ENCODE measurements at places on chromosomes 12 and 14. TPM values are rescaled to one million over a fixed set of nuclear protein-coding genes. Genes with fewer than 3 reads are reported as not detected.

GRCh38 chr12:47978598-47978873 lies 15.1 kb downstream of the TMEM106C start:
- DNase-seq: no peak

FAM90A1 gene
- 0.20 TPM for total RNA-seq

FGF6 gene
- not detected for total RNA-seq

DNA sequence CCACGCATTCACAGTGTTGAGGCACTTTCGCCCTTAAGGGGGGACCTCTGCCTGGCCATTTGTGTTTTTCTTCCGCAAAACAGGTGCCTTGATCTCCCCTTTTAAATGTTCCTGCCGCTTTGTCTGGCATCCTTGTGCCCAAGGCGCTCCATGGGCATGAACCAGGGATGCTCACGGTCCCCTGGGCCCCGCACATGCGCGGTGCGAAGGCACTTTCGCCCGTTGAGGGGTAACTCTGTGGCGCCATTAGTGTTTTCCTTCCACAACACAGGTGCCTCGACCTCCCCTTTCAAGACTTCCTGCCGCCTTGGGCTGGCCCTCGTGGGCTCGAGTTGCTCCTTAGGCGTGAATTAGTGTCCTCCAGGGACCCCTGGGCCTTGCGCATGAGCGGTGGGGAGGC lies 335.5 kb downstream of the ALG10 start:
- DNase-seq: no peak

DNA sequence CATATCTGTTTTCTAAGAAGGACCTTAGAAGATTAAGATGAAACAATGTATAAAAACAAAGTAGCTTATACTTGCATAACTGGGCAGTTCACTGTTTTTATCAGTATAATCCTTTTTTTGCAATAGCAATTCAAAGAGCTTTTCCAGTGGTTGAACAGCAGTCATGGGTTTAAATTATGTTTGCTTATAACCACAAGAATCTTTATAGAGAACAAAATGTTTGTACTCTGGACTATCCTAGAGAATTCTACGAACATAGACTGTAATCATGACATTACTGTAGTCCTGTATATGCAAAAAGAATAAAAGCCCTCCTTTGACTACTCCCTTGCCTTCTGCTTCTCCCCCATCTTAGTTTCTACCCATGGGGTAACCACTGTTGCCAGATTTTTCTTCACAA lies 5.7 kb downstream of the FAM177A1 start:
- no peak for DNase-seq

CYP46A1 gene
- total RNA-seq: 1.7 TPM

TCL1A gene
- total RNA-seq: not detected

CCDC85C gene
- total RNA-seq: 28.4 TPM

PRPH gene
- total RNA-seq: 1.8 TPM

DNA sequence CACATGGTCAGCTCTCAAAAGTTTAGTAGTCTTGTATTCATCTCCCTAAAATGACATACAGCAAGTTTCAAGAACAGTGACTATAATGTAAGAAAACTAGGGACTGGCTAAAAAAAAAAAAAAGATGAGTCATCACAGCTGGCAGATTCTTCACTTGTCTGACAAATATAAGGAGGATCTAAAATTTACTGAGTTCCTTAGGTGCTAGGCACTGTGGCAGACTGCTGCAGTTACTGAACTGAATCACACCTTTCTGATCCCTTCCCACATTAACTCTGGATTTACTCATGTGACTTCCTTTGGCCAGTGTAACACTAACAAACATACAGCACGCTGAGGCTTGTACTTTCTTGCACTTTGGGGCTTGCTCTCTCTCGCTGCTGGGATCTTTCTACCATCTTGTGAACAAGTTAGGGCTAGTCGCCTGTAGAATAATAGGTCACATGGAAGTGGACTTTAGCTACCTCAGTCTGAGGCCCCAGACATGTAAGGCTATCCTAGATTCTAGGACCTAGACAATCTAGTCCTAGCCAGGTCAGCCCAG lies 32.1 kb downstream of the BAZ1A start:
- DNase-seq: no peak

- DNase-seq: no peak
These were observed 18.6 kb downstream of the MYRFL start for GRCh38 chr12:69843608-69844007.

- no peak for DNase-seq
These were observed 512 bp downstream of the ACTR10 start for GRCh38 chr14:58200480-58200841.

VRTN gene
- not detected for total RNA-seq

- no peak for DNase-seq
These were observed 83.5 kb downstream of the PTPRR start for GRCh38 chr12:70837026-70837425.

MGAT4C gene
- 0.03 TPM for total RNA-seq

- DNase-seq: no peak
These were observed 741.8 kb downstream of the TMEM121 start for GRCh38 chr14:106268013-106268727.

- DNase-seq: no peak
These were observed 10.7 kb upstream of the IKZF4 start for GRCh38 chr12:56010111-56010570.

GRCh38 chr12:114013575-114014345 lies 47.6 kb upstream of the RBM19 start:
- DNase-seq: no peak

DNA sequence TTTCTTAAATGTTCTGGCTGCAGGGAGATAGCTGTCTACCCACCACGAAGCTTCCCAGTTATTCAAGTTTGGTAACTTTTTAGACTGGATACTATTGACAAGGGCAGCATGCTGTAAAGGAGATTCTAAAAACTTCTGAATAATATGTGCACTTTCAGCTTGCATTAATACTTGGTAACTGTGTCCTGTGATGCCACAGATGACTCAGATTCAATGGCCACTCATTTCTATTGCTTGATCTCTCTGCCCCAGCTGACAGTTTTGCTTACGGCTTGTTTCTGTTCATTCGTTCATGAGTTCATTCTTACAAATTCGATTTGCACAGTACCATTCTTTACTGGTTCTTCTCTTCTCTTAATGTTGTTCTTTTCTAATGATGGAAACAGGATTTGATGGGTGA lies 142.8 kb downstream of the PELI2 start:
- no peak for DNase-seq

DNA sequence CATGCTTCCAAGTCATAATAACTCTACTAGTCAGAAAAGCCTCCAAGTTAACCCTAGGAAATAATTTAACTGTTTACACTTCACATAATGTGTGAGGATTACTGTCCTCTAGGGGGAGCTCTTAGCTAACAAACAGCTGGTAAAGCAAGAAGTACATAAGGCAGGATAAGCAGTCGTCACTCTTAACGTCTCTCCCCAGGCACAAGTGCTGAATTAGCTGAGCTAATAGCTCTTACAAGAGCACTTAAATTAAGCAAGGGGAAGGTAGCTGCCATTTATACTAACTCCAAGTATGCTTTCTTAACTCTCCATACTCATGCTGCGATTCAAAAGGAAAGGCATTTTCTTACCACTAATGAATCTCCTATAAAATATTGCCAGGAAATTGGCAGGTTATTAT lies 79.3 kb upstream of the TSPAN11 start:
- no peak for DNase-seq

DNA sequence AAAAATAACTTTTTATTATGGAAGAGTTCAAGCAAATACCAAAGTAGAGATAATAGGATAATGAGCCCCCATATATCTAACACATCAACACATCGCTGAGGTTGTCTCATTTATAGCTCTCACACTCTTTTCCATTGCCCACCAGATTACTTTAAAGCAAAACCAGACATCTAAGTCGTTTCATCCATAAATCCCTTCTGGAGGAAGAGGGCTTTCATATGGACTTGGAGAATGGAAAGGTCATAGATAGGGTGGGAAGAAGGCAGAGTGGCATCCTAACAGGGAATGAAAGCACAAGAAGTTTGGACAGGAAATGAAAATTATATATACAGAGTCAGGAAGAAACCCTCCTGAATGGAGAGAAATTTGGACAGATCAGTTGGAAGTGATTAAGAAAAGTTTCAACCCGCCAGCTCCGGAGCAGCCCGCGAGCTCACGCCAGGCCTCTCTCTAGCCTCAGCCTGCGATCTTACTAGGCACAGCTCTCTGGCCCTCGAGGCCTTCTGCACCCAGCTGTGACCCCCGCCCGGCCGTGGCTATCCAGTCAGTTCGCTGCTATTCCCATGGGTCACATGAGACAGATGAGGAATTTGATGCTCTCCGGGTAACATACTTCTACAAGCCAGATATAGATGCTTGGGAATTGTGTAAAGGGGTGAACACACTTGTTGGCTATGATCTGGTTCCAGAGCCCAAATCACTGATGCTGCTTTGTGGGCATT lies 48.4 kb upstream of the NID2 start:
- no peak for DNase-seq

DNA sequence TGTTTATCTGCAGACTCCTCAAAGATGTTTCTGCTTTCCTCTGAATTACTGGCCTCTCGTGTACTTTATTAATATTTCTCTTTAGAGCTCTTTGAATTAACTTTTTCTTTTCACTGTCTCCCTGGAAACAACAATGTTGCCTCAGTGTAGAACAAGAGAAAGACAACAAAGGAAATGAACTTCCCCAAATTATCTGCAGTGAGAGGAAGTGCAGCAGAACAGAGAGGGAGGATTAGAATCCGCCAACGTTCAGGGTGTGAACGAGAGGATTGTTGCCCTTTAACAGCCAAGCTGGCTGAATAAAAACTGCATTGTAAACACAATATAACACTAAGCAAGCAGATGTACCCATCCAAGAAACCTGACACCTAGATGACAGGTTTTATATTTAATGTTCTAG lies 375.9 kb downstream of the GALC start:
- DNase-seq: no peak

GRCh38 chr12:67103521-67103920 lies 165.6 kb upstream of the CAND1 start:
- DNase-seq: no peak

DNA sequence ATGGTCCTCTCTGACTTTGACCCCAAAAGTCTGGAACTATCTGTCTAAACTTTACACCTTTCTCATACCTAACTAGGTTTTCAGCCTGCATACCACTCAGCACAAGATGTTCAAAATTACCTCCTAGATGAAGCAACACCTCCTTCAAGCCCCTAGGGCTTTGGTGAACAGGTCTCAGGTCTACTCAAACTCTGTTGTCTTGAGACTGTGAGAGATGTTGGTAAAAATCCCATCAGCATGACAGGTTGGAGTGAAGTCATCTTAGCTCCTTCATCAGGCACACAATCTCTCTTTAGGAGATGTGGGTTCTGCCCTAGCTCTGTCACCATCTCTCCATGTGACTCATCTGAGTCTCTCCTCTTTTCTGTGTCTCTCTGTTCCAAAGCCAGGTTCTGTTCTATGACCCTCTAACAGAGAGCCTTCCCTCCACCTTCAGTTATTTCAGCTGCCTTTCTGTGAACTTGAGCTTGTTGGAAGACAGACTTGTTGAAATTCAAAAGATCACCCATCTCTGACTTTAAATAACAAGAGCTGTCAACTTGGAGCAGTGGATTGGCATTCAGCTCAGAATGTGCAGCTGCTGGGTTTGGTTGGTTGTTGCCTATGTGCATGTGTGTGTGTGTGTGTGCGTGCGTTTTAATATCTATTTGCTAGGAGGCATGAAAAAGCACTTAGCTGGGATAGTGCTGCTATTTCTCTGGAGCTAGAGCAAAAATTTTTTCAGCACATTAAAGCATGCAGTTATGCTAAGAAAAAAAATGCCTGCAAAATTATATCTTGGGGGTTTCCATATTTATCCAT lies 130.7 kb downstream of the CRACR2A start:
- no peak for DNase-seq

C12orf60 gene
- total RNA-seq: 1.2 TPM

- no peak for DNase-seq
These were observed 76.4 kb upstream of the DICER1 start for GRCh38 chr14:95233702-95234241.
